ENCODE measurements at places on chromosomes 13 and 19. TPM values are rescaled to one million over a fixed set of nuclear protein-coding genes. Genes with fewer than 3 reads are reported as not detected.

Gene KLK10
- not detected for total RNA-seq

Gene LILRB1
- not detected for total RNA-seq

Gene MEF2B
- total RNA-seq = not detected

Gene GAS6
- total RNA-seq = 10.8 TPM

Gene OR7D2
- total RNA-seq = 0.06 TPM

Gene EXOC3L2
- total RNA-seq = not detected

Gene KLF1
- total RNA-seq = not detected

Gene ISYNA1
- 9.6 TPM for total RNA-seq

Gene LRRC4B
- under 0.01 TPM for total RNA-seq

Gene CCDC169
- 4.4 TPM for total RNA-seq

Gene MYH14
- total RNA-seq = not detected

Gene CCDC194
- 0.40 TPM for total RNA-seq

Gene PDE4A
- 2.4 TPM for total RNA-seq

Gene C5AR2
- total RNA-seq = 1.1 TPM

Gene MATK
- total RNA-seq = not detected

Gene PLVAP
- 0.92 TPM for total RNA-seq

Gene NLRP5
- not detected for total RNA-seq

Gene IGLON5
- not detected for total RNA-seq

Gene CXCL17
- total RNA-seq = not detected

Gene LILRA5
- not detected for total RNA-seq

Gene USHBP1
- total RNA-seq = 0.13 TPM

All from aortic smooth muscle cell (primary cell).